ENCODE measurements at places on chromosomes 6 and 20. TPM values are rescaled to one million over a fixed set of nuclear protein-coding genes. Genes with fewer than 3 reads are reported as not detected.

DNA sequence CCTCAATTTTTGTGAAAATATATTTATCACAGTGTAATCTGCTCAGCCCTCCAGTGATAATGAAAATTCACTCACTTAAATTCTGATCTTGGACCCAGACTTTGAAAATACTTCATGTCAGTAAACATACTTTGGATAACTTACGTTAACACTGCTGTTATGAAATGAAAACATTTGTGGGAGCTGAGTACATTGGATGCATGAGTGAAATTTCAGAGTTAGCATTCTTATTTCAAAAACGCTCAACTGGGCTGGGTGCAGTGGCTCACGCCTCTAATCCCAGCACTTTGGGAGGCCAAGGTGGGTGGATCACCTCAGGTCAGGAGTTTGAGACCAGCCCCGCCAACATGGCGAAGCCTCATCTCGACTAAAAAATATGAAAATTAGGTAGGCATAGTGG, 196.4 kb downstream of the UTRN start:
- DNase-seq: no peak

- no peak for DNase-seq
These were observed 108.8 kb downstream of the SMLR1 start for GRCh38 chr6:130935978-130936377.

DNA sequence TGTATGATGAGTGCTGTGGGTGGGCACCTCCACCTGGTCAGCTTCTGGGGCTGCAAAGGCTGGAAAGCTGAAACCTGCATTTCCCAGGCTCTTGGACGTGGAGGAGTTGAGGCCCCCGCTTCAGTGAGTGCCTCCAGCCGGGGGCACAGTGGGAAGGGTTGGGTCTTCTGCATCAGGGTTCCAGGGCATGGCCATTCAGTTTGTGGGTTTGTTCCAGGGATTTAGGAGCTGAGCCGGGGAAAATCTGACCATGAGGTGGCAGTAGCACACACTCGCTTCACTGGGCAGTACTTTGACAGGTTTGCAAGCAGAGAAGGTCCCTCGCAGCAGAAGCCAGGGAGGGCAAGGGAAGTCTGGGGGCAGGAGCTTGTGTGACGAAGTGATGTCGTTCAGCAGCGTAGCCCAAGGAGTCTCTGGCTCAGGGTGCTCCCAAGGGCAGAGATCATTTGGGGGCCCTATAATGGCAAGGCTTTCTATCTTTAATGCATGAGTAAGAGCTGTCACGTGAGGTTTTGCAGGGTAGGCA, 69.5 kb upstream of the SULF2 start:
- peak; percentile 59 for DNase-seq

DNA sequence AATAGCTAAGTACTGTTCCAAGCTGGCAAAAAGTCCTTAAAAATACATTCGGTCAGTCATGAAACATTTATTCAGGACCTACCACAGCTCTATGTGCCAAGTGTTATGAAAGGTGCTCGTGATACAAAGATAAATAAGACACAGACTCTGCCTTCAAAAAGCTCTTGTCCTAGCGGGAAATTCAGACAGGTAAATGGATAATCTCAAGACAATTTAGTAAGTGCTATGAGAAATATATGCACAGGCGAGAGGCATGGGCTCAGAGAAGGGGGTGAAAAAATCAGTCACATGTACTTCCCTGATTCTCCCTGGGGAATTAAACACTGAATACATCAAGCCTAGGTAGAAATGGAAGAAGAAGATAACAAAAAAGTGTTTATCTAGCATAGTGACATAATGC, 49.8 kb upstream of the HEY2 start:
- DNase-seq: no peak

- DNase-seq: no peak
These were observed 48.9 kb downstream of the HDDC2 start for GRCh38 chr6:125252891-125253290.

DNA sequence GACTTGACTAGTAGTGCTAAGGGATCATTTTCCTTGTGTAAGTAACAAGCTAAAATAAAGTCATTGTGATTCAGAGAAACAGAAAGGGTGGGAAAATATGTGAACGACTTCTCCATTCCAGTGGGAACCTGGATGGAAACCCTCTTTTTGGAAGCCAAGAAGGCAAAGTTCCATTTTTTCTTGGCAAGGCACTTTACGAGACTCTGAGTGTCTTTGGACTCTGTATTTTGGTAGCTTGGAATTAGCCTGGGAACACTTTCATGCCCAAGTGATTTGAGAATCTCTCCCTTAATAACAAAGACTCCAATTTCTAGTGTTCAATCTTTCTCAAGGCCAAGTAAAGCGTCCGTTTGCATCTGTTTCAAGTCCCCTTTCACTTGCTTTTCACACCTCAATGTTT, 100.5 kb upstream of the SASH1 start:
- no peak for DNase-seq

GRCh38 chr6:131173680-131174079, 38.4 kb downstream of the AKAP7 start:
- no peak for DNase-seq

GRCh38 chr6:50681213-50681824, 32.0 kb upstream of the TFAP2D start:
- DNase-seq: no peak

Gene BHLHE23
- total RNA-seq: not detected

Measured in PC-9 (cell line).